ENCODE measurements at places on chromosomes 5 and 9. TPM values are rescaled to one million over a fixed set of nuclear protein-coding genes. Genes with fewer than 3 reads are reported as not detected.

PCDHB3 gene
- total RNA-seq = 0.60 TPM

EDIL3 gene
- total RNA-seq = 0.44 TPM

TGFBI gene
- 3.8 TPM for total RNA-seq

RPS23 gene
- total RNA-seq = 3,005 TPM

PCDHGB5 gene
- total RNA-seq = 7.4 TPM

LECT2 gene
- not detected for total RNA-seq

NXNL2 gene
- total RNA-seq = 0.79 TPM

PHF24 gene
- total RNA-seq = not detected

KIF12 gene
- not detected for total RNA-seq

AJM1 gene
- 1.4 TPM for total RNA-seq

LCN15 gene
- total RNA-seq = 0.22 TPM

CTNNAL1 gene
- total RNA-seq = 106 TPM

GDNF gene
- not detected for total RNA-seq

NMUR2 gene
- not detected for total RNA-seq

FAM221B gene
- total RNA-seq = not detected

DNA sequence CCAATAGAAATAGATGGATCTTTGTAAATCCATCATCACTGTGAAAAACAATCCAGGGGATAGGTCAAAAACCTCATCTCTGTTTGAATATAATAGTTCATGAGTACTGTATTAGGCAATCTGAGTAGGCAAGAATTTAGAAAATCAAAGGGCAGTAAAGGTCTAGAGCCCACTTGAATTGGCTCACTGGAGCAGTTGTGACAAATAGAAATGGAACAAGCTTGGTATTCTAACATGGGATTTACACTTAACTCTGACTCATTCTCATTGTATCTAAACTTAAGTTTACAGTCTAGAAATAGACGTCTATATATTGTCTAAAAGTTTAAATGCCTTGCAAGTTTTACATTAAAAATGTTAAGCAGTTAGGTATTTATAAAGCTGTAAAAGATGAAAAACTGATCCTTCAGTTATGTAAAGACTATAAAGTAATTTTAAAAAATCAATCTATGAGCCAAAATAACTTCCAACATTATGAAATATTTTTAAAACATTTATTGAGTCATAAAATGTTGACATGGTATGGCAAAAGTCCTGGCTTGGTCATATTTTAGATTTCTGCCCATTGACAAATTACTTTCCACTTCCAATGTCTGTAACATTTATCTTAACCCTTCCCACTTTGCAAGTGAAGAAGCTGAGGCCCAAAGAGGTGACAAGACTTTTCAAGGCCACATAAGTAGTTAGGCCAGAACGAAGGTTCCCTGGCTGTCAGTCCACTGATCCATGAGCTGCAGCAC is 203.7 kb upstream of the NREP start:
- no peak for DNase-seq

GRCh38 chr9:136172412-136173079 is 32.4 kb downstream of the LHX3 start:
- no peak for DNase-seq

DNA sequence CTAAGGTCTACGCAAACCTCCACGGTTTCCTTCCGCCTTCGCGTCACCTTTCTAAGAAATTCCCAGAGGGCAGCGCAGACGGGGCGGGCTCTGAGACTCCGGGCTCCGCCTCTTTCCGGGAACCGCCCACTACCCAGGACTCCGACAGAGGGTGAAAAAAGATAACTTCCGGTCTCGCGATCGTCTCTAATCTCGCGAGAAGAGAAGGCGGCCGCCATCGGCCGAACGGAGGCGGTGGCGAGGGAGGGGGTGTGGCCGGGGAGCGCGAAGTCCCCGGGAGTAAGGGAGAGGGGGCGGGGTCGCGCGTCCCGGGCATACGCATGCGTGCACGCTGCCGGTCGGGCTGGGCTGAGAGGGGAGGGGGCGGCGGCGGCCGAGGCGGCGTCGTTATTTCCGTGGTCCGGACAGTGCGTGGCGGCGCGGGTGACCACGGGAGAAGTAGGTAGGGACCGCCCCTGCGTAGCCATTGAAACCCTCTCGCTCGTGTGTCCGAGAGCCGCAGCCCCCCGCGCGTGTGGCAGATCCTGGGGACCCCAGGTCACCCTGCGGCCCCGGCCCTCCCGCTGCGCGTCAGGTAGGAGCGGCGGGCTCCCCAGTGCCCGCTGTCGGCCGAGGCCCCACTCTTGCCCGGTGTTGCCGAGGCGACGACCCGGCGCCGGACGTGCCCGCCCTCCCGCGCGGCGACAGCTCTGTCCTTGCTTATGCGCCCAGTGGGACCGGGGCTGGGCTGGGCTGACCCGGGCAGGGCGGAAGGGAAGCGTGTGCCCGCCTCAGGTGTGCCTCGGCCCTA is at the start of gene NAA35:
TSS of gene NAA35 (plus strand) at position 315 of the 790 bp plus-strand sequence. CDS start 1,014 bp downstream, outside the sequence.
- DNase-seq = peak; percentile 98

DNA sequence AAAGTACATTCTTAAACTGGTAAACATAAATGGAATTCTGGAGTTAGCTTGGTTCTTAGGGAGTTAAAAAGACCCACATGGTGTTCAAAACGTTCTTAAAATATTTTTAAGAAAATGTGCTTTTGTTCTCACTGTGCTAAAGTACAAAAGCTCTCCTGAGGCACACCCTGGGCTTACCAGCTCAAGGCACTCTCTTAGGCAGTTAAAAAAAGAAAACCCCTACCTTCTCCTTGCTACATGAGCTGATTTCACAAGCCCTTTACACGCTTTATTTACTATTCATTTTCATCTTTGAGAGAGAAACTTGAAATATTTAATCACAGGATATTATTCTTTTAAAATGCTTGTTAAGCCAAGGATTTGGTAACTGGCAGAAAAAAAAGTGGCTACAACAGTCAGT is 723.3 kb upstream of the GRAMD2B start:
- no peak for DNase-seq

- peak; percentile 6 for DNase-seq
Observed at GRCh38 chr5:77518304-77518703, 26.2 kb upstream of the WDR41 start.

DNA sequence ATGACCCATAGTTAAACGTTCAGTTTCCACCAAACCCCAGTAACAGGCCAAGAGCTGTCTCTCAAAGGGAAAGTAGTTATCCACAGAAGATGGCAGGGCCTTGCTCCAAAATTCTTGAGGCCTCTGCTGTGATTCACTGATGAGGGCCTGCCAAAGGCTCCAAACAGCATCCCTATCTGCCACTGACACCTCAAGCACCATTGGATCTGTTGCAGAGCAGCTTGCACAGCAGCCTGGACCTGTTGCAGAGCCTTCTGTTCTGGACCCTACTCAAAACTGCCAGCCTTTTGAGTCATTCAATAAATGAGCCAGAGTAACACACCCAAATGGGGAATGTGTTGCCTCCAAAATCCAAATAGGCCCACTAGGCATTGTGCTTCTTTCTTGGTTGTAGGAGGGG is 741.5 kb upstream of the RGMB start:
- no peak for DNase-seq

- DNase-seq = no peak
Observed at GRCh38 chr5:93658044-93658443, 75.0 kb downstream of the NR2F1 start.

GRCh38 chr9:77712533-77713130 is 64.5 kb upstream of the GNA14 start:
- DNase-seq = peak; percentile 62

GRCh38 chr5:172668594-172669071 is 27.6 kb downstream of the NEURL1B start:
- DNase-seq = no peak

GRCh38 chr5:68683632-68684036 is 410.2 kb upstream of the SLC30A5 start:
- DNase-seq = no peak

GRCh38 chr9:69937360-69937759 is 106.3 kb upstream of the MAMDC2 start:
- no peak for DNase-seq

DNA sequence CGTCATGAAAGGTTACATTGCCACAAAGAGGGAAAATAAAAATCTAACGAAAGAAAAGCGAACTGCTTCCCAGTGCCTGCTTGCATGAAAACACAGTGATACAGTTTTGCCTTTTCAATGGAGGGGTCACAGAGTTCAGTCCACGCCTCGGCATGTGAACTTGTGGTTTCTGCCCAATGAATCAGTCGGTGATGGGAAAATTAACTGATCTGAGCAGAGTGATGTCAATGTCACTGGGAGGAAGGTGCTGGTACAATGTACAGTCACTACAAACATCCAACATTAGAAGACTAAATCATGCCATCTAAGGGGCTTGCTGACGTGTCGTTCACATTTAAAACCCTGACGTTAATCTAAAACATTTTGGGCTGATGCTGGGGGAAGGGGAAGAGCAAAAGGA is 151.8 kb upstream of the MSX2 start:
- no peak for DNase-seq

DNA sequence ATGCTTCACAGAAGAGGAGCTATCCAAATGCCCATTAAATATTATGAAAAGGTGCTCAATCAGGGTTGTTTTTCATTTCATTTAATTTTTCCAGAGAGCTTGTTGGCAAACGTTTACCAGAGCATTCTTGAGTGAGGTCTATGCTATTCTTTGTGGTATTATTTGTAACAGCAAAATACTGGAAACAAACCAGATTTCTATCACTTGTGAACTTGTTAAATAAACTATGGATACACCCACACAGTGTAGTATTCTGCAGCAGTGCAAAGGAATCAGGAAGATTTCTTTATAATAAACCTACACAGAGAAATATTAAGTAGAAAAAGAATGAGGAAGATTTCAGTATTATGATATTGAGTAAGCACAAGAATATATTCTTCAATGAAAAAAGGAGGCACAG is 15.0 kb upstream of the SLC1A1 start:
- no peak for DNase-seq

DNA sequence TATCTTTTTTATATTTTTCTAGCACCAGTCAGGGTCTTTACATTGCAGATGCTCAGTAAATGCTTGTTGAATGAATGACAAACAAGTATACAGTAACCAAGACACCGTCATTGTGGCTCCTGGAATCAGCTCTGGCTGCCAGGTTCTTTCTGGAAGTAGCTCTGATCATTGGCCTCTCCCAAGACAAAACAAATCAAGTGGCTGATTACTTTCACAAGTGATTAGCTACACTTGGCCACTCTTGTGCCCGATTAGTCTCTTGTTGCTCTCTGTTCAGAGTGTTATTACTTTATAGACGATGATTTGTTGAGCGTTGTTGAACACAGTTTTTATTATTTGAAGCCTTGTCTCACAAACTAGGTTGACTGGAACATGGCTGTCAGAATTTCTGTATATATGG is 119.6 kb upstream of the TLX3 start:
- DNase-seq = no peak

DNA sequence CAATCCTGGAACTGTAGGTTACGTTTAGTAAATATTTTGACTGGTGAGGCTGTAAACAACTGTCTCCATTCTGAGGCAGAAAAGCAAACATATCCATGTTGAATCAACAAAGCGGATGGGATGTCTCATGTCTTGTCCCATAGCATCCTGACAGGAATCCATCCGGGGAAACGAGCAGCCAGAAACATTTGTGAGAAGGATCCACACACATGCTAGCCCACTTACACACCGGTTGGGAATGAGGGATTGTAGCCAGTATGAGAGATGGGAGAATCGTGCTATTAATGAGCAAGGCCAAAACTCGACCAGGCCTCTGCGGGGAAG is 117.5 kb downstream of the FSTL4 start:
- no peak for DNase-seq

DNA sequence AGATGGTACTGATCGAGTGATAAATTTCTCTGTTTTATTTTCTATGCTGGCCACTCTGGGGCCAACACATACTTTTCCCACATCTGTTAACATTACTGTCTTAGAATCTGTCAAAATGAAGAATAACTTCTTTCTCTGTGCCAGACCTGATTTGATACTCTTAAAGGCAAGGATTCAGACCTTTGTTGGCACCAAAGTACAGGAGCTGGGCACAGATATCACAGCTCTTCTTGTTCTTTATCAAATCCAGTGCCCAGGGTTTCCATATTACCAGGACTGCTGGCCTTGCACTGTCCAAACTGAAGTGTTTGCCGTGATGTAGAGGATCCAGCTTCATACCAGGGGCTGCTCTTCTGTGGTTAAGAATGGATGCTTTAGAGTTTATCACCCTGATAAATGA is 20.9 kb downstream of the ZNF474 start:
- DNase-seq = no peak

- no peak for DNase-seq
Observed at GRCh38 chr5:127612441-127613141, 36.3 kb upstream of the CTXN3 start.

GRCh38 chr5:59893429-59894227 is at the start of gene PDE4D:
TSS of gene PDE4D (minus strand) at chr5:59893726.
- peak; percentile 55 for DNase-seq

DNA sequence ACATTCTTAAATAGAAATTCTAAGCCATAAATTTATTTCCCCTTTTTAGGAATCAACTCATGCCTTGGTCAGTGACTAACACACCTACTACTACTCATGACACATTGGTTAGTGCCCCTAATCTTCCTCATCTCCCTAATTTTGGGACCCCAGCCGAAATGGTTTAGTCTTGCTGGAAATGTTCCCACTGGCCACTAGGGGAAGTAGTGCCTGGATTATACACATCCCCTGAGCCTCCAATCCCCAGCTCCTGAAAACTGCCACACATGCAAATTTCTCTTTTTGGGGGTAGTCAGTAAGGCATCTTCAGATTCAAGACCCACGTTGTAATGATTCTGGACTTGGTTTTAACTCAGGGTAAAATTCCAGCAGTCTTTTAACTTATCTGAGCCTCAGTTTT is 79.8 kb downstream of the HSD17B3 start:
- DNase-seq = peak; percentile 29

- DNase-seq = peak; percentile 76
Observed at GRCh38 chr5:125408448-125409233, 662.2 kb upstream of the ZNF608 start.

DNA sequence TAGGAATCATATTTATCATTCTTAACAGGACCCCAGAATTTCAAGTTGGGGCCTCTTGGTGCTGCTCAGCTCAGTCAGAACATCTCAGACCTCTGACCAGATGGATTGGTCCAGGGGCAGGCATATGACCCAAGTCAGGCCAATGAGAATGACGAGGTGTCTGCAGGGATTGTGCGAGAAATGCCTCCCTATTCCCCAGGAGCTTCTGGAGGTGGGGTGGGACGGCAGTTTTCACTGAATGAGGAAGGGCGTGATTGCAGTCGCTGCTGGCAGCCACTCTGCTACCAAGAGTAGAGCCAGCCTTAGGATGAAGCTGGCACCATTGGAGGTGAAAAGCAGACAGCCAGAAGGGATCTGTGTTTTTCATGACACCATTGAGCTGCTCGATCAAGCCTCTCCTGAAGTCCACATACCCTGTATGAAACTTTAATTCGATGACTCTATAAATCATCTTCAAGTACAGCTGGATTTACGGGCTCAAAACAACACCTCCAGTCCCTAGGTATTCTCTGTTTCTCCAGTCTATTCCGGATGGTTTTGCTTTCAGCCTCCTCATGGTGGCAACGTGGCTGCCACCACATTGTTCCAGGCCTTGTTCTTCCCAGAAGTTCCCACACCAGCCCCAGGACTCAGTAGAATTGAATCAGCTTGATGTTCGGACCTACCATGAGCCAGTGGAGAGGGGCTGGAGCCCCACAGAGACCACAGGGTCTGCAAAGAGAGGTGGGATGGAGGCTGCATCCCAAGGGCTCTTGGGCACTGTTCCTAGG is 70.2 kb upstream of the ADAMTS2 start:
- DNase-seq = no peak

Measured in lung microvascular endothelial cell (primary cell).